ENCODE measurements at places on chromosomes 16 and 17.

GRCh38 chr17:64492481-64493109, 4.3 kb downstream of the POLG2 start:
- DNase-seq, result no peak

DNA sequence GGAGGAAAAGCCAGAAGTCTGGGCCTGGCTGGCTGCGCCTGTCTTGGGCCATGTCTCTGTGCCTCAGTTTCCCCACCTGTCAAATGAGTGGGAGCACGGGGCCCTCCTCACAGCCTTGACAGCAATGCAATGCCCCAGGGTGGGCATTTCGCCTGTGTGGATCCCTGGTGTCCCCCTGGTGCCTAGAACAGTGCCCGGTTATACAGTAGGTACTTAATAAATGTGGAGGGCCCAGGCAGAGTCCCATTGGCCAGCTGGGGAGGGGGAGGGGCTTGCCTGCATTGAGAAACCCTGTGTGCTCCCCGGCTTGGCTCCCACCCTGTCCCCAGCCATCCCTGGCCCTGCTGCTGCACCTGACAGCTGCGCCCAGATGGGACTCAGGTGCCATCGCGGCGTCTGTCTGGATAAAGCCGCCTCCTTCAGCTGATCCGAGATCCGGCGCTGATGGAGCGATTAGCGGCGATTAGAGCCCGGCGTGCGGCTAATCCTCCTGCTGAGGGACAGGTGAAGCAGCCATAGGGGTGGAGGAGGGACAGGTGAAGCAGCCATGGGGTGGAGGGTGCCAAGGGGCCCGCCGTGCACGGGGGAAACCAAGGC, 12.4 kb downstream of the ZFPM1 start:
- no peak for DNase-seq

- DNase-seq, result no peak
Observed at GRCh38 chr16:87541872-87542234, 49.0 kb upstream of the ZCCHC14 start.

GRCh38 chr17:73091770-73092522, 542 bp downstream of the SLC39A11 start:
- peak; percentile 51 for DNase-seq

DNA sequence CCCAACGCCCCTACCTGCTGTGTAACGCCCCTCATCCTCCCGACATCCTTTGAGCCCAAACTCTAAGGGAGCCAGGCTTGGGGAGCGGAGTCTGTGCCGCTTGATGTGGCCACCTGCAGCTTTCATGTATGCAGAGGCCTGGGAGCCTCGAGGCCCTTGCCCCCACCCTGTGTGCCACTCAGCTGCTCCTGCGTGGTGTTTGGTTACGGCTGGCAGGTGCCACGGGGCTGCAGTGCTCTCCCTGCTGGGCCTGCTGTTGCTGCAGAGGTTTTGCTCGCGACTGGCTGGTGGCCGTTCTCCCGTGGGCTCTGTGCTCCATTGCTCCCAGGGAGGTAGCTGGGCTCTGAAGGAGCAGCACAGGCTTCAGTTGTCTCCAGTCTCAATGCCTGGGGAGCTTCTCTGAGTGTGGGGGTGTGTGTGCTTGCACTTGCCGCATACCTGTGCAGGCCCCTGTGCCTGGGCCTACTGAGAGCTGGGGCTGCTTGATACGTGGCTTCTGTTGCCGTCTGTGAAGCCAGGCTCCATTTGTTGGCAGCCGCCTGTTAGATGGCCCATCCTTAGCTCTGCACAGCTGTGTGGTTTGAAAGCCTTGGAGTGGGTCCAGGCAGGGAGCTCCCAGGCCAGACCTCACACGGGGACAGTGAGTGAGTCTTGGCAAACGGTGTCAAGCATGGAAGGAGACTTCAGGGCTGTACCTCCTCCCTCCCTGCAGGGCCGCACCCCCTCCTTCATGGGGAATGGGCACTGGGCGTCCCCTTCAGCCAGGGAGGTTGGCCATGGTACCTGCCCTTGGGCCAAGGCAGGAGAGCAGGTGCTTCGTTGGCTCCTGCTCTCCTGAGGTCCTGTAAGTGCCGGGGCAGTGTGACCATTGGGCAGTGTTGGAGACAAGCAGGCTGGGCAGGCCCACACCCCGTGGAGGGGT, 47.2 kb downstream of the PDPK1 start:
- DNase-seq, result no peak

DNA sequence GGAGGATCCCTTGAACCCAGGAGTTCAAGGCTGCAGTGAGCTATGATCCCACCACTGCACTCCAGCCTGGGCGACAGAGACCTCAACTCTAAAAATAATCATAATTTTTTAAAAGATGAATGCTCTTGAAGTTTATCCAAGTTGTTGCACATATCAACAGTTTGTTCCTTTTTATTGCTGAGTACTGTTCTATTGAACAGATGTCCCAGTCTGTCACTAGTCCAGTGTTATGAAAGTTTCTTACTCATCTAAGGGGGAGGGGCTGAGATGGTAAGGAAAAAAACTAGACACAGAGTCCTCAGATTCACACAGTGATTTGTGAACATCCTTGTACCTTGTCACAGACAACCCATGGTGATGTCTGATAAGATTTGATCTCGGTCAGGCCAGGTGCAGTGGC, 3.9 kb downstream of the ACAP1 start:
- no peak for DNase-seq

DNA sequence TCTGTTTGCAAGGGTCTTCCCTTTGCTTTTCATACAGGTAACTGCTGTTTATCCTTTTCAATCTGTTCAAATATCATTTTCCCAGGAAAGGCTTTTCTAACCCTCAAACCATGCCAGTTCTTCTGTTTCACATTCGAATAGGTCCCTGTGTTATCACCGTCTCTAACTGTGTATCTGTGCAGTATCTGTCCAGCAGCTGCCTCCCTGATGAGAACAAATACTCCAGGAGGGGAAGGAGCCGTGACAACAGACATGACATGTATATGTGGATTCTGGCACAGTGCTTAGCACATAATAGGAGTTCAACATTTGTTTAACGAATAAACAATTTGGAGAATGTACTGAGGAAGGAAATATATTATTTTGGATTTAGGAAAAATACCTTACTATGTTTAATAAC, 95.7 kb downstream of the STX8 start:
- no peak for DNase-seq

GRCh38 chr16:55510185-55510805, 1.4 kb downstream of the LPCAT2 start:
- no peak for DNase-seq

GRCh38 chr17:38749223-38750043, 1.3 kb upstream of the PCGF2 start:
- peak; percentile 93 for DNase-seq

GRCh38 chr16:12758031-12758669, 45.5 kb downstream of the CPPED1 start:
- no peak for DNase-seq

- DNase-seq, result no peak
Observed at GRCh38 chr17:1177016-1177700, 2.6 kb downstream of the ABR start.
